ENCODE measurements at places on chromosomes 3 and 15. TPM values are rescaled to one million over a fixed set of nuclear protein-coding genes. Genes with fewer than 3 reads are reported as not detected.
A peak's percentile ranks its signal among the peaks of the same experiment; 100 is the strongest.

NR1I2 gene
- total RNA-seq, result not detected

DNA sequence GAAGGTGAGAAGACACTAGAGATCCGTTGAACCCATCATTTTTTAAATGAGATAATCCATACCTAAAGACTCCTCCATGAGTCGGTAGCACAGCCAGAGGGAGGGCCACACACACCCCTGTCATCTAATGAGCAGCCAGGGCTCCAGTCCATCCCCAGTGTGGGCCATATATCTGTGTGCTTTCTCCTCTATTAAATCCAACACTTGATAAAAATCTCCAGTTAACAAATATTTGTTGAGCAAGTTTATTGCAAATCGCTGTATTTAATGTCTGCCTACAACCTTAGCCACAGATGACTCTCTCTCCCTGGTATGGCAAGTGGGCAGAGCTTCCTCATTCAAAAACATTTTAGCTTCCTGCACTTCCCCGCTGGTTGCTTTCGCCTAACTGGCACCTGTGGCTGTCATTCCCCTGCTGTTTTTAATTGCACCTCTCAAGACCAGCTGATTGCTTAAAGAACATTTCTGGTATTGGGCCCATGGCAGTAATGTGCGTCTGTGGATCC is 82.8 kb downstream of the SMAD3 start:
- no peak overlapping the region for H3K4me3 ChIP-seq
- no peaks in the 10 kb centered on the region for H3K36me3 ChIP-seq
- peaks cover 93% of the 10 kb centered on the region for H3K4me1 ChIP-seq
- peak overlapping the region; percentile 87 for H3K27ac ChIP-seq
- no peaks in the 10 kb centered on the region for H3K27me3 ChIP-seq

- H3K4me1 ChIP-seq, result peaks cover 6% of the 10 kb centered on the region
- H3K4me3 ChIP-seq, result no peak overlapping the region
- no peak for DNase-seq
- H3K27ac ChIP-seq, result no peak overlapping the region
- peaks cover 100% of the 10 kb centered on the region for H3K36me3 ChIP-seq
Observed at GRCh38 chr15:28265334-28266019, 56.5 kb downstream of the HERC2 start.

GRCh38 chr3:63193647-63194046 is 84.5 kb upstream of the SYNPR start:
- no peaks in the 10 kb centered on the region for H3K4me1 ChIP-seq
- no peaks in the 10 kb centered on the region for H3K27me3 ChIP-seq
- no peaks in the 10 kb centered on the region for H3K36me3 ChIP-seq
- no peak overlapping the region for H3K27ac ChIP-seq
- no peak overlapping the region for H3K4me3 ChIP-seq

DNA sequence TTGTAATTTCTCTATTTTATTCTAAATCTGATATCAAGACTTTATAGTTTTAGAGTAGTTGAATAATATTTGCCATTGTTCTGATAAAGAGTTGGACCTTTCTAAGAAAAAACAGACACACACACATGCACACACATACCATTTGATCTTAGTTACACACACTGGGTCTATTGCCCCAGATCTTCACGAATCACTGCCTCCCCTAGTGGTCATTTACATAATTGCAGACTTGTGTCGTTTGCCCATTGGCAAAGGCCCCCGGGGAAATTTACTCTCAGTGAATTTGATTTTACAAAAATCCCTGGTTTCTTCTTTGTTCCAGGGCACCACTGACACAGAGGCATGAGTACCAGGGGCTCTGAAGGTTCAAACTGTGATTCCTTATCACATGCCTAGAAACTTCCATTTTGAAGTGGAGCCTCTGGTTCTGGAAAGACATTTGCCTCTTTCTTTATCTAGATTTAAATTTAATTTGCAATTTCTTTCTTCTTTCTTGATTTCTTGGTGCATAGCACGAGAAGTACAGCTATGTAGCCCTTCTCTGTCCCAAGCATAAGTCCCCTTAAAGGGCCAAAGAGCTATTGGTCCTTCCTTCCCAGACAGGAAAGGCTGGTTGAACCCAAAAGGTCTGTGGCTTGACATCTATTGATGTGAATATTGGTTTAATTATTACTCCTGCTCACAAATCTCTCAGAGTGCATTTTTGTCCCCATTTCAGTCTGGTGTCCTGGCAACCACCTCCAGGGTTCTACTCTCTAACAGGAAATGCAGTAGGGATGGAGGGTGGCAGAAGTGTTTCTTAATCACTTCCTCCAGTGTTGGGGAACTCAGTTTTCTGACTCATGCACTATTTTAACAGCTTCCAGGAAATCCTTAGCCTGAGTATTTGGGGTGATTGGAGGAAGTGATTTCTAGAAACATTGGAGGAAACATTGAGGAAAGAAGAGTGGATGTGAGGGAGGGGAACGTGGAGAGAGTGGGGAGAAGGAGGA is 32.4 kb upstream of the SLC6A11 start:
- peaks cover 15% of the 10 kb centered on the region for H3K27me3 ChIP-seq
- no peaks in the 10 kb centered on the region for H3K36me3 ChIP-seq
- no peak overlapping the region for H3K4me3 ChIP-seq
- DNase-seq, result no peak

All from psoas muscle (tissue), 8 donors.